ENCODE measurements at places on chromosomes 4 and X.
A peak's percentile ranks its signal among the peaks of the same experiment; 100 is the strongest.

GRCh38 chr4:113825272-113825671 is 63.7 kb upstream of the CAMK2D start:
- DNase-seq, result peak; percentile 61

- DNase-seq, result no peak
Observed at GRCh38 chr4:151912632-151913031, 151.8 kb upstream of the GATB start.

DNA sequence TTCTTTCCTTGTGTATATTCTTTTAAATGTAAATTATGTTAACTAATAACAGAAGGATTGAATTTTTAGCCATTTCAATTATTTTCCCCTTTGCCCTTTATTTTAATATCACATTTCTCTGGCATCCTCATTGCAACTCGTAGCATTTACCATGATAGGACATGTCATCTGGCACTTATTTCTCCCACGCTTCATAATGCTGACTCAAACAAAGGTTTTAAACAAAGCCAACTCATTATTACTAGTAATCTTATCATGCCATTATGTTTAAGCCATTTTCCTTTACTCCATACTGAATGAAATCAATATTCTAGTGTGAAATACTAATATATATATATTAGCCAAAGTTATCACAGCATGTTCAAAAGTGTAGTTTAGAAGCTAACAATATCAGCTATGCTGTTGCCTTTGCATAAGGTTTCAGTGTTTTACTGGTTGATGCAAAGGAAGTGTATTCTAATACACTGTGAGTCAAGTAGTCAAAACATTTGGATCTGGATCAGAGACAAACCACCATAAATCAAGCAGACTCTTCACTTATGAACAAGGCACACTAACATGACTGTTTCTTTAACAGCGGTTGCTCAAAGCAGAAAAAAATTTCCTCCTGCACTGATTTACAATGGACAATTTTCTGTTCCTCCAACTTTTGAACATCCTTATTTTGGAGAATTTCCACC is 281.6 kb downstream of the SLC7A11 start:
- DNase-seq, result no peak

DNA sequence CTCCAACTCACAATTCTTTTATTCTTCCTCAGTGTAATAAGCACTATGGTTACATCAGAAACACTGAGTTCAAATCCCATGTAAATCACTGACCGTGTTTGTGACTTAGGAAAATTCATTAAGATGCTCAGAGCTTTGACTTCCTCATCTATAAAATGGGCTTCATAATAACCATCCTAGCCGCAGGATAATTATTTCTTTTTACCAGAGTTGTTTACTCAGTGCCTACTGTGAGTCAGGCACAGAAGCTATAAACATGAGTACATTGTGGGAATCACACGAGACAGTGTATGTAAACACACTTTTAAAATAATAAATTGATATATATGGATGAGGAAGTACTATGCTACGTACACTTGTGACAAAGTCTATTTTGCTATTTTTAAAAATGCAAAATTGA is 296.3 kb upstream of the TENM3 start:
- no peak for DNase-seq

DNA sequence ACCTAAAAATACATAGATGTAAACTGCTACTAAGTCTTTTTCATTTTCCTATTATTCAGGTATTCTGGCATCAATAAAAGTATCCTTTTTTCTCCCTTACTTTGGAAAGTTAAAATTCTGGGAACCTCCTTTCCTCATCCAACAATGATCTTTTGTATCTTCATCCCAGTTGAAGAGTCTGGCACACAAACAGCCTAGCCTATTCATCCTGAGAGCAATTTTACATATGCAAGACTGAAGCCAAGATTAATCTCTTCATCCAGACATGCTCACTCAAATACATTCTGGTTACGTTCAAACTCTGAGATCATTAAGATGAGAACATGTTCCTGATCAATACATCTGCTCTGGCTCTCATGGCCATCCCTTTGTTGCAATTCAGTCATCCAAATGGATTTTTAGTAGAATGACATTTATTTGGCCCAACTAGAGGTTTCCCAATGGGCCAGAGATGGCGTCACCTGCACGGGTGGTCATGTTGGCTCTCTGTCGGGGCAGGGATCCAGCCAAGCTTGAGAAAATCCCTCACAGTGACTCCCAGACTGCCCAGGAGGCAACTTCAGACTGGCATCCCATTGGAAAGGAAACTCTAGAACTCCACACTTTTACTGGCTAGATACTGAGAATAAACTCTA is 135.3 kb upstream of the VCX2 start:
- DNase-seq, result peak; percentile 61

- DNase-seq, result peak; percentile 16
Observed at GRCh38 chrX:123217077-123217476, 33.0 kb downstream of the GRIA3 start.

- no peak for DNase-seq
Observed at GRCh38 chr4:135244056-135244455, 1042.5 kb upstream of the PABPC4L start.

DNA sequence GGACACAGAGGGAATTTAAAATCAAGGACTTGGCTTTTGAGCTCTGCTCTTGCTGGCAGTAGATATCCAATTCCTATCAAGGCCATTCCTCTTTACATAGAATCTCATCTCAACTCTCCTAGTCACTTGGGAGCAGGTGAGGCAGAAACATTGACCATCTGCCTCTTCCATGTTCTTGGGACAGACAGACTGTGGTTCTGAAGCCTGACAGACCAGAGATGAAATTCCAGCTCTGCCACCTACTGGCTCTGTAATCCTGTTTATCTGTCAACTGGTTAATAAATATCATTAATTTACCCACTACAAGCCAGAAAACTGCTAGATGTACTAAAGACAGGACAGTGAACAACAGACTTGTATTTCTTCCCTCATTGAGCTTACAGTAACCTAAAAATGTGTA is 300.8 kb downstream of the ADGRL3 start:
- peak; percentile 79 for DNase-seq

GRCh38 chr4:145945431-145946155 is 7.0 kb upstream of the ZNF827 start:
- DNase-seq, result no peak

GRCh38 chrX:77442728-77443127 is 4.5 kb upstream of the FGF16 start:
- DNase-seq, result no peak

DNA sequence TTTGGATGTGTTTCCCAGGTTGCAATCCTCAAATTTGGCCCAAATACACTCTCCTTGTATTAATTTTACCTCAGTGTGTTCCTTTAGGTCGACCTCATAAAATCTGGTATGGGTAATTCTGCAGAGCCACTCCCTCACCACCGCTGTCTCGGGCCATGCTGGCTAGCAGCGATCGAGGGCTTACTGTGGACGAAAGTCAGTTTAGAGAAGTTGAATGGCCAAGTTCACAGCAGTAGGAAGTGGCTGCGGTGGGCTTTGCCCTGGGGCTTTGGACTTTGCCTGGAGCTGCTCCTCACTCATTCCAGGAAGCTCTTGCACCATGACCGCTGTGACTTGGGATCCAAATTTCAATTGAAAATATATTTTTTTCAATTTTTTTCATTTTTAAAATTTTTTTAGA is 19.6 kb downstream of the TMEM187 start:
- no peak for DNase-seq

DNA sequence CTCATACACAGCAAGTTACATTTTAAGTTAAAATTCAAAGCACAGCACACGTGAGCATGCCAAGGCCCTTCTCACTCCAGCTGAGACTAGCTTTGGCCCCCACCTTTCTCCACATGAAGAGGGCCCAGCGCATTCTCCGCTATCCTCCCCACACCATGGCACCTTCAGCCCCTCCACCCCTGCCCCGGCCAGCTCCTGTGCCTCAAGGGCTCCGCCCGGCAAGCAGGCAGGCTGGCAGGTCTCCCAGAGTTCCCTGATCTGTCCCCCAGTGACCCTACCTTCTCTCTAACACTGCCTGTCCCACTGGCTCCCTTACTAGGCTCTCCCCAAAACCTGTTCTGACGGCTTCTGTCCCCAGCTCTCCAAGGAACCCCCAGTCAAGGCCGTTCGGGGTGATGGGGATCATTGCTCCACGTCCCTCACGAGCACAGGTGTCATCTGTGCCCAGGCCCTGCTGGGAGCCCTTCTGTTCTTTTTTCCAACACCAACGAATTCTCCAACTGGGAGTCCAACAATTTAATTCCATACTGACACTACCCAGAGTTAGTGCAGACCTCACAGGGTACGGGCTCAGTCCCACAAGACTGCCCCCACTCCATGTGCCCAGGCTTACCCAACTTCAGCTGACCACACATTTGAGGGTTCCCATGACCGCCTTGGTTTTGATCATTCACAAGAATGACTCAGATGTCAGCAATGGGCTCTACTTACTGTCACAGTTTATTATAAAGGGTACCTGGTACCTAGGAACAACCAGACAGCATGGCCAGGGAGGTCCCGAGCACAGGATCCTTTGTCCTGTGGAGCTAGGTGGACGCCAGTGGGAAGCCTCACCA is 4.2 kb downstream of the LETM1 start:
- DNase-seq, result no peak

- DNase-seq, result no peak
Observed at GRCh38 chr4:64584125-64584524, 174.9 kb upstream of the TECRL start.

GRCh38 chr4:5571646-5572045 is 136.7 kb downstream of the EVC2 start:
- no peak for DNase-seq

DNA sequence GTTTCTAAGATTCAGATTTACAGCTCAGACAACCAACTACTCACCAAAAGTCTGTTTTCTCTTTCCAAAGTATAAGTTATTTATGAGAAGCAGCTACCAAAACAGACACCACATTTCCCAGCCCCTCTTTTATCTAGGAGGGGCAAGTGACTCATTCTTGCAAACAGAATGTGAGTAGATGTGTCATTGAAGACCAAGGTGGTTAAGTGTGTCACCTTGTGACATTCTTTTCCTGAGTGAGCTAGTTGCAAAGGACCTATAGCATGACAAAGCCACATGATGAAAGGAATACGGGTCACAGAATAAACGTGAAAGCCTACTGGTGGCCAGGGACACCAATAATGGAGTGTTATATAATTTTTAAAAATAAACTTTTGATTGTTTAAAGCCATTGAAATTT is 50.0 kb downstream of the SLC7A11 start:
- no peak for DNase-seq

GRCh38 chrX:127879585-127879984 is 172.6 kb downstream of the ACTRT1 start:
- DNase-seq, result no peak

Measured in pons (tissue), 1 donor.